ENCODE measurements at places on chromosomes 6 and 20. TPM values are rescaled to one million over a fixed set of nuclear protein-coding genes. Genes with fewer than 3 reads are reported as not detected.

Gene VGLL2
- total RNA-seq, result 0.13 TPM

Gene KIAA0408
- 10.8 TPM for total RNA-seq

Gene TSPO2
- not detected for total RNA-seq

DNA sequence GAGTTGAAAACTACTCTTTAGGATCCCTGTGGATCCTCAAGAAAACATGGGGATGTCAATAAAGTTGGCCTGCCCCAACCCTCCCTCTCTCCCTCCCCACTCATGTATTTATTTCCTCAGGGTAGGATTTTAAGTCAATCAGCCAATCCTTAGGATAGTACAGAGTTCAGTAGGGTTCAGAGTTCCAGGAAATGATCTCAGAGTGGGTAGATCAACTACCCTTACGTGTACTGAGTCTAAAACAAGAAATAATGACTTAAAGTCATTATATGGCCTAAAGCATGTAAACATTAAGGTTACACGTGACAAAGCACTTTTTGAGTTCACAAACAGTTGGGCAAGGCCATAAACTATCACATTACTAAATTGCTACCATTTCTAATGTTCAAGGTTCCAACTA, 47.2 kb upstream of the REV3L start:
- H3K36me3 ChIP-seq, result no peaks in the 10 kb centered on the region
- H3K4me1 ChIP-seq, result no peaks in the 10 kb centered on the region
- H3K4me3 ChIP-seq, result no peak overlapping the region
- DNase-seq, result no peak
- no peaks in the 10 kb centered on the region for H3K27me3 ChIP-seq
- H3K27ac ChIP-seq, result no peak overlapping the region

GRCh38 chr6:2208468-2208867, 36.9 kb downstream of the GMDS start:
- H3K4me1 ChIP-seq, result no peaks in the 10 kb centered on the region
- H3K4me3 ChIP-seq, result no peak overlapping the region
- DNase-seq, result no peak

DNA sequence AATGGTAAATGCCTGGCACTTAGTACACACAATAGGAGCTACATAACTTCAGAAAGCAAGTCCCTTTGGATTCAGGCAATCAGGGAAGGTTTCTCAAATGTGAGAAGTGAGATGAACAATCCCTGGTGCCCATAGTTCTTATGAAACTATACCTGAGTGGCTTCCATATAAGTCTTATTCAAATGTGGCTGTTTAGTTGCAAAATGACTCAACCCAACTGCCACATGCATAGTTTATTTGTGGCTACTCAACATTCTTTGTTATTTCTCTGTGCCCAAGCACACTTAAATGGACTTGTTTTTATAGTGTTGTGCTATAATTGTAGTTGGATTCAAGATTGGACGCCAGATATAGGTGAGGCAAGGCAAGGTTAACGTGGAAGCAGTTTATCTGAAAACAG, 93.7 kb upstream of the ATXN1 start:
- no peak for DNase-seq
- no peaks in the 10 kb centered on the region for H3K36me3 ChIP-seq
- H3K4me3 ChIP-seq, result no peak overlapping the region
- H3K4me1 ChIP-seq, result no peaks in the 10 kb centered on the region

- no peaks in the 10 kb centered on the region for H3K36me3 ChIP-seq
- H3K27me3 ChIP-seq, result no peaks in the 10 kb centered on the region
- peaks cover 12% of the 10 kb centered on the region for H3K4me1 ChIP-seq
- H3K4me3 ChIP-seq, result peak overlapping the region; percentile 14
- no peak overlapping the region for H3K27ac ChIP-seq
- peak; percentile 75 for DNase-seq
Observed at GRCh38 chr6:134178161-134179044, 126.0 kb upstream of the SLC2A12 start.
